ENCODE measurements at places on chromosomes 2 and 18. TPM values are rescaled to one million over a fixed set of nuclear protein-coding genes. Genes with fewer than 3 reads are reported as not detected.

ABCG8 gene
- total RNA-seq = not detected

CASP10 gene
- total RNA-seq = 7.9 TPM

DNA sequence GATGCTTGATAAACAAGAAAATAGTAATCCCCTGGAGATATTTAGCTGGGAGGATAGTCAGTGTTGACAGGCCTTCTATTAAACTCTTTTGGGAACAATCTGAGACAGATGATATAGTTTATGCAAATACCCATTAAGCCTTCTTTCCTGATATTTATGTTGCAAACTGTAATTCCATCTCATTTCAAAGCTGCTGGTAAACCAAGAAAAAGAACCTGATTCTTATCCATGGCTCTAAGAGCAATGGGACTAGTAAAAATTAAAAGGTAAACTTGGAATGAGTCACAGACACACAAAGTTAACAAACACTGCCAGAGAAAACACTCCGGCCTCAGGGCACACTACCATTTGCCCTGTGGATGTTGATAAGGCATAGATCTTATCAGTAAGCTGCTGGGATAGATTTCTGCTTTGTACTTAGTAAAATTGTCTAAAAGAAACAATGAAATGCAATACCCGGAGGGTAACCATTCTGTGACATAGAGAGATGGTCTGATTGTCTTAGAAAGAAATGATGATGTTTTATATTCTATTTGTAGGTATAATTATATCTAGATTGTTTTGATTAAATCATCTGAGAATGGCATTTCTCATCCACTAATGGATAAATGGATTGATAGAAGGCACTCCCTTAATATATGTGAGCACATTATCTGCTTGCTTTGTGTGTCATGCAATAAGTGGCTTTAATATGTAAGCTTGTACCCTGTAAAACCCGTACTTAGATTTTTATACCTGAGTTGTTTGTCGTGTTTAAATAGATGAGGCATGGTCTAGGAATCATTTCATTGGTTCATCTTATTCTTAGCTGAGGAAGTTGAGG is 13.2 kb downstream of the GALR1 start:
- DNase-seq = peak; percentile 82

DNA sequence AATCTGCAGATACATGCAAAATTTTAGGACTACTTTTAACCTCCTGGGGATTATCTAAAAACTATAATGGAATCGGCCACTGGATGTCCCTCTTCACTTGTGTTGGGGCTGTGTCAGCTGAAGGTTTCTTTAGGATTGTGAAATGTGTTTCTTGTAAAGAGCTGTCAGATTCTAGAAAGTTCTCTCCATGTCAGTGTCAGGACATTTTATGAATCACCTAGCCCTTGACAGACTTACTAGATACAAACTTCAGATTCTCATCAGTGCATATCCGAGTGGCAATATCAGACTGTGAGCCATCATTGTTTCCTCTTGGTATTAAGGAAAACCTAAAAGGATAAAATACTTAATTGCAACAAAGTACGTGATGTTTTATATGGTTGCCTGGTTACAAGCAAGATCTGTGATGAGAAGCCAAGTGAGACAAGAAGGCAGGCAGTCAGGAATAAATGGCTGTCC is 107.3 kb downstream of the CPS1 start:
- DNase-seq = peak; percentile 0

- peak; percentile 88 for DNase-seq
These were observed 232.8 kb downstream of the GRB14 start for GRCh38 chr2:164388511-164388910.

- peak; percentile 89 for DNase-seq
These were observed 32.7 kb downstream of the QPCT start for GRCh38 chr2:37377187-37377532.

DNA sequence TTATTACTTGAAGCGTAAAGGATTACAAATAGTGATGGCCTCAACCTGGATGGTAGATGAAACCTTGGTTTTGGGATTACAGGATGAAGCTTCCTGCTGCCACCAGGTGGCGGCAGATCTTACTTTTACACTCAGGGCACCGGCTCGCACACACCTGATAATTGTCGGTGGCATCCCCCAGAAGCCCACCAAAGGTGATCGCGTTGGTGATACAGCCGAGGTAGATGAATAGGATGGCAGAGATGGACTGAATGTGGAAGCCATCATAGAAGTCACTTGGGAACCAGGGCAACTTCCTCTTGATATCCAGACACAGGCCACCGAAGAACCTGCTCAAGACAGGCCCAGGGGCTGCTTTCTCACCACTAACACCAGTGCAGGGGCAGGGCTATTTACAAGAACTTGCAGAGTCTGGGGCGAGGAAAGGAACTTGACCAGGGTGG is 51.8 kb downstream of the MTHFD2 start:
- peak; percentile 25 for DNase-seq

DNA sequence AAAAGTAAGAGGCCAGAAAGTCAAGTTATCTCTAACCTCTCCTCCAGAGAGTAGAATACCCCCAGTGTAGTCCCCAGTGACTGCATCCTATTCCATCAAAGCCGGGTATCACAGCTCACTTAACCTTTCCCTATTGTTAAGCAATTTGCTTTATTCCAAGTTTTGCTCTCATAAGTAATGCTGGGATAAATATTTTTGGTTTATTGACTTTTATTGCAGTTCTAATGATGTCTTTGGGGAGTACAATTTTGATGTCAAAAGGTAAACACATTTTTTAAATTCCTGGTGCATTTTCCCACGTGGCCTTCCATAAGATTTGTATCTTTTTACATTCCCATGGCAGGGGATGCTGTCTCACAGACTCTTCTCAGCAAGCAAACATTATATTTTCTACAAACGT is 43.3 kb downstream of the CMPK2 start:
- no peak for DNase-seq

DNA sequence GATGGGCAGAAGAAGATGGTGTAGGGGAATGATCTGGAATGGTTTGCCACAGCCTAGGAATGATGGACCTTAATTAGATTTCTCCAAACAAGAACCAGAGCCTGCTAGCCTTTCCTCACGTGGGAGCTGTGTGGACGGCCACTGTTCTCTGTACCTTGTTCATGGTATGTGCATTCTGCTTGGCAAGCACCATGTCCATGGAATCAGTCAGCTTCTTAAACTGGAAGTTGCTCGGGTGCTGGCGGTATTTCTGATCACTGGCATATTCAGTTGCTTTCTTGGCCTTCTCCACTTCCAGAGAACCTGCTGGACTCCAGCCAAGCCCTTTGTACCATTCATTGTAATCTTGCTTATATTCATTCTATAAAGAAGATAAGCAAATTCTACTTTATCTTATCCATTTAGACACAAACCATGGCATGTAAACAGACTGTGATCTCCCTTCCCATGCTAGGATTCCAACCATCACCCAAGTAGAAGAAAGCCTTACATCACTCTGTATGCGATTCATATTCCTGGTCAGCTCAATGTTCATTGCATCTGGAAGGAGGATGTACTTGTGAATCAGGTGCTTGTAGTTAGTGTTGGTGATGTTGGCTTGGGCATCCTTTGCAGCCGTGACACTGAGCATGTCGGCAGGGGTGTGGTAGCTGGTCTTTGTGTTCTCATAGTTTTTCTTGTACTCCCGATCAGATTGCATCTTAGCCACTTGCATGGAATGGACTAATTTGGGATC is 78.4 kb downstream of the NEB start:
- no peak for DNase-seq

DNA sequence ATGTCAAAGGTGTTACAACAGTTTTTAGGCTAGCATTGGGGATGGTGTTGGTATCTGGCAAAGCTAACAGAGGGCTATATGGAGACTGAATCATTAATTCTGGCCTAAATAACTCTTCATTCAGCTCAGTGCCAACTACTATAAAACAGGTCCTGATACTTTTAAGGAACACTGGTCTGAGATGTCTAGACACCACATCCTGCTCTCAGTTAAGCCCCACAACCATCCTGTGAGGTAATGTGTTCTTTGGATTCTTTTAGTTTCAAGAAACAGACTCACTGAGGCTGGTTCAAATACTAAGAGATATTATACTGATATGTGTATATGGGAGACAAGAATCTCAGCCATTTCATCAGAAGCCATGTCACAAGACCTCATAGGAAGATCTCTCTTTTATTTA is 14.2 kb upstream of the HK2 start:
- DNase-seq = no peak

- DNase-seq = no peak
These were observed 301.2 kb downstream of the TNS1 start for GRCh38 chr2:217701622-217702021.

Measured in M059J (cell line).